ENCODE measurements at places on chromosomes 2 and 18.
A peak's percentile ranks its signal among the peaks of the same experiment; 100 is the strongest.

DNA sequence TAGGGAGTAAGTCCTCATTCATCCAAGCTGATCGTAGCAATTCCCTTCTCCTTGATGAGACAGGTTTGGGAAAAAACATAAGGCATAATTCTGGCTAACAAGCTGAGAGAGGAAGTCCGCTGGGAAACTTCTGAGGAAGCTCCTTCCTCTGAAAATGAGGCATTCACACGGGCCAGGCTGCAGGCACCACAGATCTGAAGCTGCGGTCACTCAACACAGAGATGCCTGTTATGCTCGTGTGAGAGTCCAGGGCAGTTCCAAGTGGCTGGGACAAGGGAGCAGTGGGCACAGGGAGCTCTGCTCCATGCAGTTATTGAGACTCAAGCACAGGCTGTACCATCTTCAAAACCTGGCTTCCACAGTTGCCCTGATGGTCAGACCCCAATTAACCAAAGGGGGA, 200.9 kb upstream of the ID2 start:
- peak; percentile 54 for DNase-seq

GRCh38 chr2:86464652-86465051, 23.5 kb downstream of the KDM3A start:
- peak; percentile 32 for DNase-seq

DNA sequence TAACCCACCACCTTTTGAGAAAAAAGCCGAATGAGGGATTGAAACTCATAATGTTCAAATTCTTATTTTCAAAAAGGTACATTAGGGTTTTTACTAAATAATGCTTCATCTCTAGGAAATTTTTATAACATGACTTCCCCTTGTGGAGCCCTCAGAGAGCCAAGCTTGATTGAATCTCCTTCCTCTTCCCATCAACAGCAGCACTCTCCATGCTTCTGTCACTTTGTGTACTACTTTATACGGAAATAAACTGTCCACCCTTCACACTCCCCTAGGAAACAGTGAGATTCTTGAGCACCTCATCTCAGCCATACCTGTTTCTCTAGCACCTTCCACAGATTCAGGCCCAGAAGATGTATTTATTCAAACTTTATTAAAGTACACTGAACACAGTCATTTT, 51.8 kb downstream of the TFPI start:
- no peak for DNase-seq

- DNase-seq, result no peak
These were observed 16.1 kb downstream of the MOCOS start for GRCh38 chr18:36203360-36203895.

- no peak for DNase-seq
These were observed 8.0 kb downstream of the TEX261 start for GRCh38 chr2:70986499-70987189.

GRCh38 chr2:41600460-41600859, 447.4 kb upstream of the PKDCC start:
- no peak for DNase-seq

- DNase-seq, result no peak
These were observed 29.4 kb upstream of the CHMP3 start for GRCh38 chr2:86592547-86593230.

DNA sequence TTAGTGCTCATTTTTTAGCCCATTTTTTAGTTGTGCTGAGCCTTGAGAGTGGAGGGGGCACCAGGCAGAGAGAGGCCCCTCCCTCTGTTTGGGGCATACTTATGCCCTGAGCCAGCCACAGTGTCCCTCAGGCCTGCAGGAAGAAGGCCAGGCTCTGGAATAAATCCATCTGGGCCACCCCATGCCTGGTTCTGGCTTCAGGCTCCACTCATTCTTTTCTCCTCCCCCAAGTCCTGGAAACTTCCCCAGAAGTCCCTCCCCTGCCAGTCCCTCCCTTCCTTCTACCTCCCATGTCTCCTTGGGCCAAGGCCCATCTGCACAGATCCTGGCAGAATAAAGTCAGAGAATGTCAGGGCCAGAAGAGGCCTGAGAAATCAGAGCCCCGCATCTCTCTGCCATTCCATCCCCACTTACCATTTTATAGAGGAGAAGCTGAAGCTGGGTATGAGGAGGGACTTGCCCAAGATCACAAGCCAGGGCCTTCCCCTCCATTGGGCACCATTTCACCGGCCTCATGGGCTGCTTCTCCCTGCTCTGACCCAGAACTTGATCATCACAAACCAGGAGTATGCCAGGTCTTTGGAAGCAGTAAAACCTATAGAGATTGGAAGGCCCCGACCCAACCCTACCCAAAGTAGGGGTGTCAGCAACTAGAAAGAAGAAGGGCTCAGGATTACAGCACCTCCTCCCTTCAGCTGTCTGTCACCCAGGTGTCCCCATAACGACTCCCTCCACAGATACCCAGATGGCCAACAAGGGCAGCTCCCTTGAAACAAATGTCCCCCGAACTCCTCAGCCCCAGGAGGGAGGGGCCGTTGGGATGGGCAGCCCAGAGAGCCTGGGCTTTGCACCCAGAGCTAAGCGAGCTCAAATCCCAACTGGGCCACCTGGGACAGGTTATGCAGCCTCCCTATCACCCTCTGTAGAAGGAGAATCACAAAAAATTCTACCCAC, 108.4 kb downstream of the POLR1A start:
- peak; percentile 70 for DNase-seq

DNA sequence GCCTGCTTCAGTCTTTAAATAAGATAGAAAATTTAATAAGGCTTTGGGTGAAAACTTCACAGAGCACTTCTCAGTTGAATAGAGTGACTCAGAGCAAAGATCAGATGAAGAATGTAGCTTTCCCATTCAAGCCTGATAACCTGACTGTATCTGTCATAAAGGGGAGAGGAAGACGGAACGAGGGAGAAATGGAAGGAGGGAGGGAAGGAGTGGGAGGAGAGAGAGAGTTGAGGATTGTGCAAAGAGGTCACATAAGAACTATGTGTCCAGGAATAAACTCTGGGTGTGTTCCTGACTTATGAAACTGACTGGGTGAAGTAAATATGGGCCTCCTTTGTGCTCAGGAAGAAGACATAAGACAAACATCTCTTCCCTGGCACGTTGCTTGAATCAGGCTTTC, 385.5 kb downstream of the LPIN1 start:
- no peak for DNase-seq

- peak; percentile 29 for DNase-seq
These were observed 590 bp downstream of the MDH1 start for GRCh38 chr2:63589148-63589958.

- DNase-seq, result peak; percentile 48
These were observed 2.0 kb downstream of the WDR35 start for GRCh38 chr2:19987936-19988335.

Measured in Ammon's horn (tissue), 1 donor.